CD8-positive, alpha-beta memory T cell (primary cell): ENCODE measurements at places on chromosomes 5 and 9. TPM values are rescaled to one million over a fixed set of nuclear protein-coding genes. Genes with fewer than 3 reads are reported as not detected.

CXXC5 gene
- polyA plus RNA-seq: 67.0 TPM

GRCh38 chr5:54985301-54986268, at the start of gene ESM1:
Gene ESM1 (minus strand): TSS chr5:54985593. CDS start chr5:54985517, 76 bp downstream.
- no peak within 1 kb of the TSS for H3K4me3 ChIP-seq
- no peak within 1 kb of the TSS for H3K27ac ChIP-seq
- H3K4me1 ChIP-seq: peaks cover 42% of the 10 kb centered on the region
- H3K27me3 ChIP-seq: no peaks in the 10 kb centered on the region
- DNase-seq: no peak
- no peaks in the 10 kb centered on the region for H3K36me3 ChIP-seq

DNA sequence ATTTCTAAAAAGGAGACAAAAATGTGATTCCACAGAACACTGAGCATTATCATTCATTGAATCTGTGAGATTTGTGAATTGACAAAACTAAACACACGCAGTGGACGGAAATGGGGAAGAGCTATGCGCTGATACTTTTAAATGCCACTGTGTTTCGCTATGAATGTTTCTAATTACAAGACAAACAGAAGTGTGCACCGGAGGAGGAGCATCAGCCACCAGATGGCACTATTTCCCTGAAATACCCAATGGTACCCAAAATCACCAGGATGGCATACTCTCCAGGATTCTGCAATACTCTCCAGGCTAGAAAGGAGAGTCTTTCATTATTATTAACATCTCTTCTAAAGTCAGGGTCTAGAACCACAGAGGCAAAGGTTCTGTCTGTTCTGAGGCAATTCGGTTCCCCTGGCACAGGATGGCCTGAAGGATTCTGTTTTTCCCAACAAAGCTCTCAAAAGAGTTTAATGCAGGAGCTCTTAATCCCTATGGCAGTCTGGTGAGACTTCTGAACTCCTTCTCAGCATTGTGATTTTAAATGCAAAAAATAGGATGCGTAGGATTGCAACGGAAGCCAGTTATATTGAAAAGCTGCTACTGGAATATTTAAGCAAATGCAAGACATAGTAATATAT, 13.8 kb upstream of the PUM3 start:
- no peak overlapping the region for H3K27ac ChIP-seq
- H3K4me3 ChIP-seq: no peak overlapping the region
- H3K36me3 ChIP-seq: no peaks in the 10 kb centered on the region
- no peaks in the 10 kb centered on the region for H3K4me1 ChIP-seq
- DNase-seq: peak; percentile 61

DTWD2 gene
- 4.2 TPM for polyA plus RNA-seq

DNA sequence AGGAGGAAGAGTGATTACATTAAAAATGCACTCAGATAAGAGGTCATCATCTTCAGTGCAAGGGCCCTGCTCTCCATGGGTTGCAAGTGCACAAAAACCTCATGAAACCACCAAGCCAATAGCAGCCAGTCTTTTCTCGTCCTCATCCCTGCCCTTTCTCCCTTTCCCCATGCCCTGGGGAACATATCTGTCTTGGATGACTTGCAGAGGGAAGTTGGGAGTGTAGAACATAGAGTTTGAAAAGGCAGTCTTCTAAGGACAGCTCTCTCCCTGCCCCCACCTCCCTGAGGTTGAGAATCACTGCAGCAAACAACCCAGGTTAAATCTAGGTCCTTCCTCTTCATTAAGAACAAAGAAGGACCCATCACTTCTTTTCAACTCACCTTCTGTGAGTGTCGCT, 22.0 kb downstream of the DDX31 start:
- DNase-seq: no peak
- no peak overlapping the region for H3K4me3 ChIP-seq
- H3K27ac ChIP-seq: no peak overlapping the region
- H3K36me3 ChIP-seq: peaks cover 52% of the 10 kb centered on the region
- no peaks in the 10 kb centered on the region for H3K27me3 ChIP-seq
